Activated T-cell treated with anti-CD3 and anti-CD28 coated beads, Interleukin-2, amount 50 U/mL, for 72 hours (primary cell): ENCODE measurements at places on chromosomes 12 and 14. TPM values are rescaled to one million over a fixed set of nuclear protein-coding genes. Genes with fewer than 3 reads are reported as not detected.

TOMM20L gene
- not detected for total RNA-seq

PIK3C2G gene
- not detected for total RNA-seq

GRCh38 chr14:69529563-69529962, 45.0 kb downstream of the PLEKHD1 start:
- H3K4me1 ChIP-seq: no peaks in the 10 kb centered on the region
- H3K36me3 ChIP-seq: no peaks in the 10 kb centered on the region
- DNase-seq: no peak
- peaks cover 17% of the 10 kb centered on the region for H3K27me3 ChIP-seq
- no peak overlapping the region for H3K4me3 ChIP-seq

DNA sequence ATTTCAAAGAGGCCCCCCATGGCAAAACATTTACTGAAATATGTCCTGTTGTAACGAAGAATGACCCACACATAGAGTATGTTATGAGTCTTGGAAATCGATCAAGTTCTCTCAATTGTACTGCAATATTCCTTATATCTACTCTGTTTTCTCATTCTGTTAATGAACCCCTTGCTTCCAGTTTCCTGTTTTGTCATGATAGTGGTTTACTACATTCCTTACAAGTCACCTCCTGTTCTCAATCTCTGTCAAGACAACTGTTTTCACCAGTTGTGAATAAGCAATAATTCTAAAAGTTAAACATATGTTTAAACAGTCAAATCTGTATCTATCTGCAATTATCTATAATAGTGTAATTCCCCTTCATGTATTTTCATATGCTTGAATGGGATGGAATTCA, 16.4 kb upstream of the ARID2 start:
- no peaks in the 10 kb centered on the region for H3K4me1 ChIP-seq
- H3K36me3 ChIP-seq: no peaks in the 10 kb centered on the region
- no peak overlapping the region for H3K27ac ChIP-seq
- H3K27me3 ChIP-seq: no peaks in the 10 kb centered on the region

- no peak for DNase-seq
- H3K36me3 ChIP-seq: no peaks in the 10 kb centered on the region
- H3K27me3 ChIP-seq: no peaks in the 10 kb centered on the region
- H3K4me1 ChIP-seq: no peaks in the 10 kb centered on the region
- no peak overlapping the region for H3K4me3 ChIP-seq
Observed at GRCh38 chr12:30573145-30573544, 122.5 kb downstream of the IPO8 start.

TAS2R46 gene
- 0.72 TPM for total RNA-seq
